NCI-H187 (cell line): ENCODE measurements at places on chromosomes 16 and 17.

DNA sequence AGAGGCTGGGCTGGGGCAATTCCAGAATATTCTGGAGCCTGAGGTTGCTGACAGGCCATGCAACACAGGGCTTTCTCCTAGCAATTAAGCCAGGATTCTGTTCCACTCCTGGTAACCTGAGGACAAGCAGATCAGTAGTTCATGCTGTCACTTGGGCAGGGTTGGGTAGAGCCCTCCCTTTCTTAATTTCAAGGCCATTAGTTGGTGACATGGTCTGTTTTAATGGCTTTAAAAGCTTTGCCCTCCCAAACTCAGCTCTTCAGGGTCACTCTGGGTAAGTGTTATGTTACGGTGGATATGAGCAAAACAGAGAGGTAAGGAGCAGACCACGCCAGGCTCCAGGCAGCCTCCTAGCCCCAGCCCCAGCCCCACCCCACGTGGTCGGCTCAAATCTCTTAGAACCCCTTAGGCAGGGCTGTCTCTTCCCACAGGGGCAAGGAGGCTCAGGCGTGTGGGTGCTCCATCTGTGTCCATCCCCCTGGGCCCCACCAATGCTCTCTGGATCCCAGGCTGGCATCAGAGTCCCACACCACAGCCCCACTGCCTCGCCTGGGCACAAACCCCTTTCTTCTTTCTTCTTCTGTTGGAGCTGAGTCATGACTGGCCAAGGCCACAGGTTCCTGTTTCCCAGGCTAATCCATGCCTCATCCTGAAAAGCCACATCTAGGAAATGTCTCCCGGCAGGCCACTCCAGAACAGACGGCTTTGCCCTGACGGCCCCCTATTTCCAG is 27.5 kb downstream of the CEP295NL start:
- DNase-seq, result no peak

GRCh38 chr16:86224126-86224525 is 286.2 kb upstream of the FOXF1 start:
- DNase-seq, result no peak

- DNase-seq, result no peak
Measured at GRCh38 chr16:78242239-78242630, 142.8 kb downstream of the WWOX start.

DNA sequence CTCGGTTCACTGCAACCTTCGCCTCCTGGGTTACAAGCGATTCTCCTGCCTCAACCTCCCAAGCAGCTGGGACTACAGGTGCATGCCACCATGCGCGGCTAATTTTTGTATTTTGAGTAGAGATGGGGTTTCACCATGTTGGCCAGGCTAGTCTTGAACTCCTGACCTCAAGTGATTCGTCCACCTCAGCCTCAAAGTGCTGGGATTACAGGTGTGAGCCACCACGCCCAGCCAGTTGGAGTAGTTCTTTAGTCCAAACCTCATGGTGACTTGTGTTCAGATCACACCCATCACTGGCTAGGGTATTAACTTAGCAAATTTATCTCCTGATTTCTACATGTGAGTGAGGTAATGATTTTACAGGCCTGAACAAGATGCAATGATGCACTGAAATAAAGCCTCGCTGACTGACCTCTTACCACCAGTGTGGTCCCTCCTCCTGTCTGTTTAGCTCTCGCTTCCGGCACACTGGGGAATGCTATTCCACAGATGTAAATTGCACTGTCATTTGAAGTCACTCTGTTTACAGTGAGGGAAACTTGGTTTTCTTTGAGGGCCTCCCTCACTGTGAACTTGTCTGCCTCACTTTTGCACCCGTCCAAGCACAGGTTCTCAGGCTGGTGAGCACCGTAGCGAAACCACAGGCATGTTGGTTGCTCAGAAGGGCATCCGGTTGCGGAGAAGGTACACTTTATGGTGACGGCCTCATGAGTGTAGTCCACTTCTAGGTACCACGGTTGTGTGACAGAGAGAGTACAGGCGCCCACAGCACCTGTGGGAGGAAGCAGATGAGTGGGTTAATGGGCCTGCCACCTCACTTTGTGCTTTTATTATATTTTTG is 5.5 kb downstream of the IGSF6 start:
- no peak for DNase-seq

- DNase-seq, result no peak
Measured at GRCh38 chr17:12765548-12765947, 23.8 kb upstream of the ARHGAP44 start.

DNA sequence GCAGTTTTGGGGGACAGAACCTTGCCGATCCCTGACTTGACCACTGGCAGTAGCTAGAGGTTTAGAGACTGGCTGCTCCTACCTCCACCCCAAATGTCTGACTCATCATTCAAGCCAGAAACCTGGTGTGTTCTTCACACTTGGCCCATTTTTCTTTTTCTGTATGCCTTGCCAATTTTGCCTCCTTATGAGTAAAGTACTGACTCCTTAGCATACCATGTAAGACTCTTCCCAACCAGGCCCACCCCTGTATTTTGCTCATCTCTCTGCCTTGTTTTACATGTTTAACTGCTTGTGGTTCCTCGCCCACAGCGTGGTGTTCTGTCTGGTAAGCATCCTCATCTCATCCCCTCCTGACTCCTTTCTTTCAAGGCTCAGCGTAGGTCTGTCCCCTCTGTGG is 37.9 kb downstream of the NUP88 start:
- no peak for DNase-seq

- no peak for DNase-seq
Measured at GRCh38 chr17:7403727-7403976, 245 bp downstream of the TMEM256 start.

DNA sequence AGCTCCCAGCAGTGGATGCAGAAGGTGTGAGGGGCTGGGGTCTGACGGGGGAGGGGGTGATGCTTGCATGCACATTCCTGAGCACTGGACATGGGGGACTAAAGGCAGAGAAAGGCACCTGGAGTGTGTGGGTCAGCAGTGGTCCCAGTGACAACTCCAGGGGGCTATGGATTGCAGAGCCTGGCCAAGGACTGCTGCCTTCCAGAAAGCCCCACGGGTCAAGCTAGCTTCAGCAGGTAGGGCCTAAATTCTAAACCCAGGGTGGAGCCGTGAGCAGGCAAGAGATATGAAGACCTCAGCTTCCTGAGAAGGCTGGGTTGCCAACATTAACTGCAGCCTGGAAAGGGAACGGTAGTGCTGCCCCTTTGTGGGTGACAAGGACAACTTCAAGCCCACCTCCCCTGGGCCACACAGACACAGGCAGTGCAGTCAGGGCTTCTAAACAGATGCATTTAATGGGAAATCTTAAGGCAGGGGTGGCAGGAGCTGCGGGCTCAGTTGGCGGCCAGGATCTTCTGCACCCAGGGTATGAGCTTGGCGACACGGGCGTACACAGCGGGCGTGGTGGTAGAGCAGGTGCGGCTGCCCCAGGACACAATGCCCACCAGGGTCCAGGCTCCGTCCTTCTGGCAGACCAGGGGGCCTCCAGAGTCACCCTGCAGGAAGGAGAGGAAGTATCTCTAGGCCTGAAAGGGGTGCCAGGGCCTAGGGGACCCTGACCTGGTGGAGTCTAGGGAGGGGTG is 3.1 kb downstream of the CTRB2 start:
- no peak for DNase-seq

GRCh38 chr16:81608523-81609209 is 164.1 kb downstream of the CMIP start:
- DNase-seq, result no peak

DNA sequence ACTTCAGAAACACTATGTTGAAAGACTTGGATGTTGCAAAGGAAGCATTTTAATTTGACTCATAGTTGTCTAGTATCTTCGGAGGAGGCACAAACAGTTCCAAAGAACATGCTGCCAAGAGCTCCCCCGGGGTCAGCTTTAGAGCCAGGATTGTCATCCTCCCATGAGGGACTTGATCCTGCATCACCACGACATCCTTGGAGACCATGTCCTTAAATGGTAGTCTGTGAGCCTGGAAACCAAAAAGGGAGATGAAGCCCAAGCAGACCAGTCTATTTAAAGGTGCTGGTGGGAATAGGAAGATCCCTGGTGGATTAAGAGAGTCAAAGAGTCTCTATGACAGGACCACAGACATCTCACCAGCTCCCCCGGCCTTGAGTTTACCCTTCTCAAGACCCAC is 33.3 kb upstream of the DYNLRB2 start:
- DNase-seq, result no peak

GRCh38 chr17:82734987-82735866 is at the start of gene FN3K:
FN3K (plus strand) TSS chr17:82735615; CDS start chr17:82735637, 22 bp downstream.
- DNase-seq, result no peak
